ENCODE measurements at places on chromosomes 13 and 19.

- H3K27me3 ChIP-seq, result peaks cover 39% of the 10 kb centered on the region
- peaks cover 4% of the 10 kb centered on the region for H3K4me1 ChIP-seq
Measured at GRCh38 chr19:49017666-49018351, 918 bp upstream of the LHB start.

DNA sequence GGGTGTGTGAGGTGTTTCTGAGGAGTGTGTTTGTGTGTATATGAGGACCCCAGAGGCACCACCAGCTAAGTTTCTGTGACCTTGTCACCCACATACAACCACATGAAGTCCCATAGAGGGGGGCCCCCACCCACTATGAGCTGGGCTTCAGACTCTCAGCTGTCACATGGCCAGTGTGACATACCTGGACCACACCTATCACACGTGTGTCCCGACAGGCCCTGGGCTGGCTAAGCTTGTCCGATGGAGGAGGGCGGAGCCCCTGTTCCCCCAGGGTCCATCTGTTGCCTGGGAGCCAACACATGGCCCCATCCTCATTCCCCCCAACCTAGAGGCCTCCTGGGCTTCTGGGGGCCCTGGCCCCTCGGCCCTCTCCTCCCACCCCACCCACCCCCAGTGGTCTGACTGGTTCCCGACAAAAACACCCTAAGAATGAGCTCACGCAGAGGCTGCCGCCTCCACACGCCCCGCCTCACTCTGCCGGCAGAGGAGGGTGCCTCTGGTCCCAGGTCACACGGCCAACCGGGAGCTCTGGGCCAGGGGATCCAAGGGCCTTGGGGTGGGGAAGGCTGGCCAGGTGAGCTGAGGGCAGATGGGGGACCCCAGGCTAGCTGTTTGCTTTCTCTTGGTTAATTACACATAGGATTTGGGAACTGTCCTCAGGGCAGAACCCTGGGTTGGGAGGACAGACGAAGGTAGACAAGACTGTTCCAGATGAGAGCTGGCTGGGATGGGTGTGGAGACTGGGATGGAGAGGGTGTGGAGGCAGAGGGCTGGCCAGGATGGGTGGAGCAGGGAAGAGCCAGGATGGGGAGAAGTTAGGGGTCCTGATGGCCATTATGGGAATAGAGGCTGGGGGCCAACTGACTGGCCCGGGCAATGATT, 4.3 kb downstream of the KLC3 start:
- DNase-seq, result no peak
- no peak overlapping the region for H3K4me3 ChIP-seq
- peaks cover 4% of the 10 kb centered on the region for H3K27me3 ChIP-seq
- H3K36me3 ChIP-seq, result no peaks in the 10 kb centered on the region
- H3K27ac ChIP-seq, result no peak overlapping the region
- peaks cover 4% of the 10 kb centered on the region for H3K4me1 ChIP-seq

GRCh38 chr13:30143666-30144400, 163.5 kb downstream of the KATNAL1 start:
- DNase-seq, result no peak
- no peak overlapping the region for H3K27ac ChIP-seq
- H3K4me3 ChIP-seq, result no peak overlapping the region
- peaks cover 4% of the 10 kb centered on the region for H3K27me3 ChIP-seq

- H3K4me3 ChIP-seq, result no peak overlapping the region
- H3K27me3 ChIP-seq, result no peaks in the 10 kb centered on the region
- H3K4me1 ChIP-seq, result peaks cover 3% of the 10 kb centered on the region
- no peak overlapping the region for H3K27ac ChIP-seq
Measured at GRCh38 chr19:33808399-33808798, 11.7 kb downstream of the KCTD15 start.

DNA sequence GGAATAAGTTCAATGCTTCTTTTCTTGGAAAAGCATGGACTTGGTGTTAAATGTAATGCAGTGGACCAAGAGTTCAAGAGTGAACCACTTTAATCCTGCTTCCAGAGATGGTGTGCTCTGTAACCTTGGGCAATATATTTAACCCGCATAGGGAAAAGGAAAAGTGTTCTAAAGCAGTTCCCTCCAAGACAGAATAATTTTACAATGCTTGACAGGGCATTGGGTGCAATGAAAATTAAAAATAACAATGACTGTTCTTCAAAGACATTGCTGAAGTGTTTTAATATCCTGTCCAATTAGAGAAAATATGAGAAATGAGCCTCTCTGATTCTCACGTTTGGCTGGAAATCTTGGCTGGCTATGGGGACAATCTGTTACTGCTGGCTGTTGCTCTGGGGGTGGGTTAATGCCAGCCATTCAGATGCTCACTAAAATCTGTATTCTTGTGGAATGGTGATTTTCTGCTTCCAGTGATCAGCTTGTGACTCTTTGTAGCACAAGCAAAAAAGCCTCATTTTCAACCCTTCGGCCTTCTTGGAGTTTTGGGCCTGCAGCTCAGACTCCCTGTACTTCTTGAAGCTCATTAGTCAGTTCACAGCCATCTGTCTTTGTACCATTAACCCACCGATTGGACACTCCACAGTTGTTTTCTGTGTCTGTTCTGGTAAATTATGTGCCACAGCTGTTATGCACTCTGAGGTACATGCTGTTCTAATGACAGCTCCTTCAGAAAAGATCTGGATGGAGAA, 310.6 kb downstream of the LMO7 start:
- H3K27ac ChIP-seq, result no peak overlapping the region
- H3K27me3 ChIP-seq, result no peaks in the 10 kb centered on the region
- no peaks in the 10 kb centered on the region for H3K4me1 ChIP-seq
- no peak for DNase-seq
- H3K36me3 ChIP-seq, result no peaks in the 10 kb centered on the region
- H3K4me3 ChIP-seq, result no peak overlapping the region

DNA sequence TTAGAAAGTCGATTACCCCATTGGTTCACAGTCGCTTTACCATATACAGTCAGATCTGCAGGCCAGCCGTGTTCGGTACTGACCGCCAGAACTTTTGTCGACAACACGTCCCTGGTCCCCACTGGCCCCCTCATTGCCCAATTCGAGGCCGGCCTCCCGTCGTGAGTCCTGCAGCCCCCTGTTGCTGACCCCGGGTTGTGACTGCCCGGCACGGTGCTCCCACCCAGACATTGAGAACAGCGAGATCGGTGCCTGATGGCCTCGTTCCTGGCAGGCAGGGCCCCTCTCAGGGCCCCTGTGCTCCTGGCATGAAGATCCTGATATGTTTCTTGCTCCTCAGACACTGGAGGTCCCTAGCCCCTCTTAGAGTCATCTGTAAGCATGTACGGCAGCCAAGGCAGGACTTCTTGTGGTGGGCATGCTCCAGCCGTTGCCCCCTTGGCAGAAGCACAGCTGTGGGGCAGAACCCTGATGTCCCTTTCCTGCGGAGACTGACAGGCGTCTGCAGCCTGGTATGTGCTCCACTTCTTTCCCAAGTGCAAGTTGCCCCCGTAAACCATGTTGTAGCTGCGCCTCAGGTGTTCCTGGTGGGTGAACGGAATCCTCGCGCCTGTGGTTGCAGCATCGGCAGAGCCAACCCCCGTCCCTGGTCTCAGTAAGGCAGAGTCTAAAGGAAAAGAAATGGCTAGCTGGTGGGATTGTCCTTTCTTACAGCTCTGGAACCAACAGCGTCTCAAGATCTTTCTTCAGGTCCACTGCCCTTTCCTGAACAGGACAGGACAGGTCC, 123.2 kb upstream of the SPACA7 start:
- no peaks in the 10 kb centered on the region for H3K36me3 ChIP-seq
- H3K4me1 ChIP-seq, result no peaks in the 10 kb centered on the region
- DNase-seq, result no peak

DNA sequence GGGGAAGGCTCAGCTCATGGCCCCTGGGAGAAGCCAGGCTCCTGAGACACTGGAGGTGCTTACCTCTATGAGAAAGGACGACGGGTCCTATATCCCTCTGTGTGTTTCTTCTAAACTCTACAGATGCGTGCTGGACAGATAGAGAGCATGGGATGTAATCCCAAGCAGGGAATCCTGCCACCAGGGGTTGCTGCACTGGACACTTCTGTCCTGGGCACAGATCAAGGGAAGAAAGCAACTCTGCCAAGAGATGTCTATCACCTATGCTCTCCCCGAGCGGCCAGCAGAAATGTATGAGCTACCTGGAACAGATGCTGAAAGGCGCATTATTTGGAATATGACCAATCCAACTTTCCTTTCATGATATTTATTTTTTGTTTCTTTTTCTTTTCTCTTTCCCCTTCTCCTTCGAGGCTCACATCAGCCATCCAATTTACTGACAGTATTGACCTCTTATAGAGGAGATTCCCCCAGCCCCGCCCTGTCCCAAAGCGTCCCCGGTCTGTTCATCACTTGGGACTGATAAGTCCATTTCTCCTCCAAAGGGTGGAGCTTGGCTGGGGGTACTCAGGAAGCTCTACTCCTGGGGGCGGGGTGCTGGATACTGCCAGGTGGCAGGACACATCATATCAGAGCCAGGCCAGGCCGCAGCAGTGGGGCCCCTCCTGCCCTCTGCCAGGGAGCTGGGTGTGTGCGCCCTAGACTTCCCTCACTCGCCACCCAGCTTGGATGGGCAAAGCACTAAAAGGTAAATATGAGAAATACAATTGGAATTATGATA, 34.2 kb downstream of the TSHZ3 start:
- DNase-seq, result no peak
- H3K27me3 ChIP-seq, result no peaks in the 10 kb centered on the region
- H3K36me3 ChIP-seq, result no peaks in the 10 kb centered on the region
- H3K4me1 ChIP-seq, result peaks cover 6% of the 10 kb centered on the region

DNA sequence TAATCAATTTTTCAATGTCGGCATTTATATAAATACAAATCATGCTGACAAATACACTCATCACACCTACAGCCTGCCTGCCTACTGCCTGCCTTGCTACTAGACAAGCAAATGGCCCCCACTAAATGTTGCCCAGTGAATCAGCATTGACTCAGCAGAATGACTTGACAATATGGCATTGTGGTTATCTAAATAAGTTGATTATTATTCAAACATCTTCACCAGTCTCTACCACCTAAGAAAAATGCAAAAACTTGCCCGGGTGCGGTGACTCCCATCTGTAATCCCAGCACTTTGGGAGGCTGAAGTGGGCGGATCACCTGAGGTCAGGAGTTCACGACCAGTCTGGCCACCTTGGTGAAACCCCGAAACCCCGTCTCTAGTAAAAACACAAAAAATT, 296.1 kb downstream of the PCDH9 start:
- H3K36me3 ChIP-seq, result no peaks in the 10 kb centered on the region
- no peak overlapping the region for H3K4me3 ChIP-seq
- no peak for DNase-seq
- H3K27ac ChIP-seq, result no peak overlapping the region

DNA sequence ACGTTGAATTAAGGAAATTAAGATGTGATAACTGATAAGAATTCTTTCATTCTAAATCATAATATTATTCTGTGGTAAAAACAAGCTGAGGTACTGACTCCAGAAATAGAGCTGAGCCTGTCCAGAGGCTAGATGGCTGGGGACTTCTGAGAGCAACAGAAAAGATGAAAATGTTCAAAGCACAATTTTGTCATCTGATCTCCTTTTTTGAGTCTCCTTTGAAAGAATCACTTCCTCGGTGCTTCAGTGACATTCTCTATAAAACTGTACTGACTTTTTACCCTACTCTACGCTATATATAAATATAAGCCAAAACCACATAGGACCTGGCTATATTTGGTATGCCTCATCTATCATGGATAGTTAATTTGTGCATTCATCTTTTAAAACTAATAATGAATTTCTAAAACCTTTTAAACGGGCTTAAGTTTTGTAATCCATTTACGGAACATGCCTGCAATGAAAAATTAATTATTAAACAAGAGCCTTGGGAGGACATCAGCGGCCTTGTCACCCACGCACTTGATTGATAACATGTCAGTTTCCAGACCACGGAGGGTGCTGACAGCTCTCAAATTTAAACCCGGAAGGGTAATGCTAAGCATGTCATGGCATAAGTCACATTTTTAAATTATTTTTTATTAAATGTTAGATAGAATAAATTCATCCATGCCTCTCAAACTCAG, 235.5 kb downstream of the PCDH9 start:
- H3K4me1 ChIP-seq, result no peaks in the 10 kb centered on the region
- no peaks in the 10 kb centered on the region for H3K27me3 ChIP-seq
- H3K36me3 ChIP-seq, result no peaks in the 10 kb centered on the region
- no peak overlapping the region for H3K27ac ChIP-seq
- H3K4me3 ChIP-seq, result peak overlapping the region; percentile 33
- DNase-seq, result no peak

GRCh38 chr13:35744144-35744543, 267.7 kb upstream of the MAB21L1 start:
- no peak for DNase-seq
- H3K36me3 ChIP-seq, result no peaks in the 10 kb centered on the region
- H3K27ac ChIP-seq, result no peak overlapping the region
- no peaks in the 10 kb centered on the region for H3K27me3 ChIP-seq
- H3K4me1 ChIP-seq, result no peaks in the 10 kb centered on the region
- no peak overlapping the region for H3K4me3 ChIP-seq

- no peak overlapping the region for H3K27ac ChIP-seq
- H3K36me3 ChIP-seq, result peaks cover 6% of the 10 kb centered on the region
- no peak for DNase-seq
- no peaks in the 10 kb centered on the region for H3K4me1 ChIP-seq
- no peak overlapping the region for H3K4me3 ChIP-seq
Measured at GRCh38 chr19:55095260-55096060, 19.8 kb downstream of the EPS8L1 start.

DNA sequence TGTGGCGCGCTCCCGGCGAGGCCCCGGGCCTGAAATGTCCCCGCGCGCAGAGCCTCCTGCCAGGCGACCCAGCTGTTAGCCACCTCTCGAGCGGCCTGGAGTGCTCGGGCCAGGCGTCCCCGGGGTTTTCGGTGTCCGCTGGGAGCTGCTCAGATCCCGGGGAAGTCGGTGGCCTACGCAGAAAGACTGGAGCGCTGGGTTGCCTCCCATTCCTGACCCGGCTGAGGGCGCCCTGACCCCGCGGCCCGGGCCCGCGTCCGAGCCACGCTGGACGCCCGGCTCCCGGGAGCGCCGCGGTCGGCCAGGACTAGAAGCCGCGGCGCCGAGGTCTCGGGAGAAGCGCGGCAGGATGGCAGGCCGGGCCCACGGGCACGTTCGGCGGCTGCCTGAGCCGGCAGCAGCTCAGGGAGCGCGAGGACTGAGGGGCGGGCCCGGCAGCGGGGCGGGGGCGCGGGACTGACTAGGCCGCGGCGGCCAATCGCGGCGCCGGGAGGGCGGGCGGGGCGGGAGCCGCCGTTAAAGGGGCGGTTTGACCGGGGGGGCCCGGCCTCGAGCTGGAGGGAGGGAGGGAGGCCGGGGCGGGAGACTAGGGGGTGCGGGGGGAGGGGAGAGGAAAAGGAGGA, 1.3 kb upstream of the ZIC2 start:
- peaks cover 7% of the 10 kb centered on the region for H3K4me1 ChIP-seq
- no peak overlapping the region for H3K27ac ChIP-seq
- no peaks in the 10 kb centered on the region for H3K36me3 ChIP-seq
- DNase-seq, result peak; percentile 67
- peaks cover 71% of the 10 kb centered on the region for H3K27me3 ChIP-seq

- peaks cover 57% of the 10 kb centered on the region for H3K27me3 ChIP-seq
- H3K4me3 ChIP-seq, result peak overlapping the region; percentile 58
- H3K4me1 ChIP-seq, result peaks cover 27% of the 10 kb centered on the region
- H3K36me3 ChIP-seq, result no peaks in the 10 kb centered on the region
- DNase-seq, result no peak
Measured at GRCh38 chr19:45469945-45470761, 2.4 kb downstream of the FOSB start.

GRCh38 chr13:52995946-52996345, 32.7 kb upstream of the OLFM4 start:
- H3K36me3 ChIP-seq, result no peaks in the 10 kb centered on the region
- no peaks in the 10 kb centered on the region for H3K4me1 ChIP-seq
- H3K27ac ChIP-seq, result no peak overlapping the region
- H3K4me3 ChIP-seq, result no peak overlapping the region
- no peaks in the 10 kb centered on the region for H3K27me3 ChIP-seq

All from small intestine (tissue), 16 donors.